ENCODE measurements at places on chromosomes 3 and 15. TPM values are rescaled to one million over a fixed set of nuclear protein-coding genes. Genes with fewer than 3 reads are reported as not detected.

RAB6B gene
- total RNA-seq: 0.98 TPM

ABHD14A gene
- total RNA-seq: 11.4 TPM

KLHL40 gene
- total RNA-seq: not detected

HYAL1 gene
- total RNA-seq: 2.8 TPM

SGO1 gene
- 4.6 TPM for total RNA-seq

NDUFB5 gene
- total RNA-seq: 79.1 TPM

ACKR4 gene
- 2.9 TPM for total RNA-seq

KY gene
- not detected for total RNA-seq

CAPN3 gene
- total RNA-seq: 0.96 TPM

SORD gene
- total RNA-seq: 21.2 TPM

TMEM207 gene
- not detected for total RNA-seq

ROPN1B gene
- not detected for total RNA-seq

ISG20 gene
- 4.9 TPM for total RNA-seq
